ENCODE measurements at places on chromosomes 6 and 20.

- DNase-seq, result no peak
These were observed 1.4 kb downstream of the YTHDF1 start for GRCh38 chr20:63214514-63214913.

GRCh38 chr20:60868316-60868891 lies 383.7 kb upstream of the CDH4 start:
- no peak for DNase-seq

DNA sequence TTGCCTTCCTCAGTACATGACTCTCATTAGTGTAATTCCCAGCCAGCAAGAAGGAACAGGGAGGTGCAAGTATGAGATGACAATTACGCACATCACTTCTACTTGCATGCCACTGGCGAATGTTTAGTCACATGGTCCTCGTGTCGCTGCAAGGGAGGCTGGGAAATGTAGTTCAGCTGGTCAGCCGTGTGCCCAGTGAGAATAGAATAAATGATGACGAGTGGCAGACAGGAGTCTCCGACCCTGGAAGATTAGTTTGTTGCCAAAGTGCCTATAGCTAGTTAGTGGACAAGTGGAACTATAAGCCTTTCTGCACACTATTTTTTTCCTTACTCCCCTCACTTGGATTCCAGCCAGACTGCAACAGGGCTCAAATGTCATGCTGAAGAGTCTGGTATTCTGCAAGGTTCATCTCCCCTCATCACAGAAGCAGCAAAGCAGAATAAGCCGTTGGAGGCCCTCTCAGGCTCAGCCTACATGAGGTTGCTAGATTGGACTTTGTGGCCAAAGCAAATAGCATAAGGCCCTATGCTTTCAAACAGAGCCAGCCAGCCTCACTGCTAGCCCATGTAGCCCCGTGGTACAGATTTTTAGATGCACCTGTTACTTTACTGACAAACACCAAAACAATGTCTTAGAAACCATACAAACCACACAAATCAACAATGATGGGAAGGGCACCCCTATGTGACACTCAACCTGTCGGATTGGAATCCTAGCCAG lies 9.7 kb downstream of the LINC00237 start:
- DNase-seq, result no peak

DNA sequence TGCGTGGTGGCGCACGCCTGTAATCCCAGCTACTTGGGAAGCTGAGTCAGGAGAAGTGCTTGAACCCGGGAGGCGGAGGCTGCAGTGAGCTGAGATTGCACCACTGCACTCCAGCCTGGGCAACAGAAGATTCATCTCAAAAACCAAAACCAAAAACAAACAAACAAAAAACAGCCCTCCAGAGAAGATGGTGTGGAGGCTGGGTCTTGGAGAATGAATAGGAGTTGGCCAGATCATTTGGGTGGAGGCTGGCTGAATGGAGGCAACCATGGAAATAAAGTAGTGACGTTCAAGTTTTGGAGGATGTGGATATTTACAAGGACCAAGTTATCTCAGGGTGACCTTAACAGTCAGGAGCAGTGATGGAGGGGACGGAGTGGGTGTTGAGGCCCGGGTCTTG lies 24.7 kb downstream of the HIVEP1 start:
- no peak for DNase-seq

All from D341Med (cell line).